Sigmoid colon (tissue), 7 donors: ENCODE measurements at places on chromosomes 3 and 15. TPM values are rescaled to one million over a fixed set of nuclear protein-coding genes. Genes with fewer than 3 reads are reported as not detected.

GRCh38 chr3:145355206-145355605 lies 805.8 kb downstream of the PLOD2 start:
- no peak for DNase-seq

GRCh38 chr3:128485282-128486204 lies 7.5 kb downstream of the GATA2 start:
- no peak for DNase-seq

The AVEN gene
- total RNA-seq: 18.3 TPM

The C2CD4A gene
- total RNA-seq: 0.27 TPM

The COL6A6 gene
- total RNA-seq: not detected
